ENCODE measurements at places on chromosomes 5 and 9.

DNA sequence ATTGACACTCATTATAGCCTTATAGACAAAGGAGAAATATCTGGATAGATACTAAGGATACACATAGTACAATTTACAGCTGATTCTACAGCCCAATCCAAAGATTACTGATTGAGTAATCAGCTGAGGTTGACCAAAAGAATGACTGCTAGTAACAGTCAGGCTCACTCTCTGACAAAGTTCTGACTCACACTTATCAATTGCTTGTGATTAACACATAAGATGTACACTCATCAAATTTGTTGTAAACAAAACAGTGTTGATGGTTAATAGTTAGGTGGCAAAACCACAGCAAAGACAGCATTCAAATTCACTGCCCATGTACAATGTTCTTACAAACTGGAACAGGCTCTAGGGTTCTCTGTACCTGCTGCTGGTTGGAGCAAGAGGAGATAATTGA, 422.7 kb downstream of the TLE1 start:
- no peak for DNase-seq

DNA sequence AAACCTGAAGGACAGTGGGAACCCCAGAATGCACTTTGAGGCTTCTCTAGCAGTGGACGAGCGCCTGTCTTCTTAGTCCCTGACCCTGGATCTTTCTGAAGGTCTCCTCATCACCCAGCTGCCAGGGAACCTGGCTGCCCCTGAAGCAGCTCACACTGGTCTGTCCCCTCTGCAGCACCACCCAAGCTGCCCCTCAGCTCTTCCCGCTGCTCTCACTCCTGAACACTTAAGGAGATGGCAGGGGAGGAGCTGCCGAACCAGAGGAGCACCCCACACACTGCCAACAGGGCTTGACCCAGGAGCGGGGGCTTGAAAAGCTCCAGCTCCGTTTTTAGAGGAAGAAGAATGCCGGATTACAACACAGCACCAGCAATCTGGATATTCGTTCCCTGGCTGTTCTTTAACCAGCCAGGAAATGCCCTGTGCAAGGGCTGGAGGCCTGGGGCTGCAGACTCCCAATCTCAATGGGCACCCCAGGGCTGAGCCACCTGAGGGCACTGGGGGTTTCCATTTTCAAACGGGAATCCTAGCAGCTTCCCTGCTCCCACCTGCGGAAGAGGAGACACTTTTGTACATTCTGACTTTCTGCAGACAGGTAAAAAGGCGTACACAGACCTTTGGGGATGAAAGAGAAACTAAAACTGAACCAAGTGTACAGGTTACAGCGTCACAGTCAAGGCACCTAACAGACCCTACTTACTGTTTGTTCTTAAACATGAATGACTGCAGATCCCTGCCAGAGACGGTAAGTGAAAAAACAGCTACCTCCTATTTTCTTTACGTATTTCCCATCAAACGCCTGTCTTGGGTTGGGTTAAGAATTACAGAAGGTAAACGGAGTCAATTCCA, 36.3 kb downstream of the GOLM1 start:
- DNase-seq: no peak

- no peak for DNase-seq
Measured at GRCh38 chr5:178182158-178182876, 4.9 kb downstream of the GMCL2 start.

GRCh38 chr5:55172937-55173686, at the start of gene CDC20B:
Gene CDC20B (minus strand): TSS chr5:55173177. CDS start chr5:55173000, 177 bp downstream.
- DNase-seq: peak; percentile 78

DNA sequence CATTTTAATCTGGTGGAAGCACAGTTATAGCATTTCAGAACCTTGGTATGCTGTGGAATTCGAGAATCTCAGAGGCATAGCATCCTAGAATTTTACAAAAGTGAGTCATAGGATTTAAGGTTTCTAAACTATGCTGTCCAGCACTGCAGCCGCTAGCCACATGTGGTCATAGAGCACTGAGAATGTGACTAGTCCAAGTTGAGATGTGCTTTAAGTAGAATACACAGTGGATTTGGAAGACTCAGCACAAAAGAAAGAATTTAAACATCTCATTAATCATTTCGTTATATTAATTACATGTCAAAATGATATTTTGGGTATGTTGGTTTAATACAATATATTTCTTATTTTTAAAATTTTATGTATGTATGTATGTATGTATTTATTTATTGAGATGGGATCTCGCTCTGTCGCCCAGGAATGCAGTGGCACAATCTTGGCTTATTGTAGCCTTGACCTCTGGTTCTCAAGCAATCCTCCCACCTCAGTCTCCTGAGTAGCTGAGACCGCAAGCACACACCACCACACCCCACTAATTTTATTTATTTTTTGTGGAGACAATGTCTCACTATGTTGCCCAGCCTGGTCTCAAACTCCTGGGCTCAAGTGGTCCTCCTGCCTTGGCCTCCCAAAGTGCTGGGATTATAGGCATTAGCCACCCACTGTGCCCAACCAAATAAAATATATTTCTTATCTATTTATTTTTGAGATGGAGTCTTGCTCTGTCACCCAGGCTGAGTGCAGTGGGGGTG, 20.4 kb upstream of the RPS14 start:
- DNase-seq: no peak

GRCh38 chr9:131334629-131335367, 45.3 kb downstream of the PLPP7 start:
- no peak for DNase-seq

GRCh38 chr5:141532726-141533125, 43.8 kb downstream of the PCDHGC5 start:
- no peak for DNase-seq

DNA sequence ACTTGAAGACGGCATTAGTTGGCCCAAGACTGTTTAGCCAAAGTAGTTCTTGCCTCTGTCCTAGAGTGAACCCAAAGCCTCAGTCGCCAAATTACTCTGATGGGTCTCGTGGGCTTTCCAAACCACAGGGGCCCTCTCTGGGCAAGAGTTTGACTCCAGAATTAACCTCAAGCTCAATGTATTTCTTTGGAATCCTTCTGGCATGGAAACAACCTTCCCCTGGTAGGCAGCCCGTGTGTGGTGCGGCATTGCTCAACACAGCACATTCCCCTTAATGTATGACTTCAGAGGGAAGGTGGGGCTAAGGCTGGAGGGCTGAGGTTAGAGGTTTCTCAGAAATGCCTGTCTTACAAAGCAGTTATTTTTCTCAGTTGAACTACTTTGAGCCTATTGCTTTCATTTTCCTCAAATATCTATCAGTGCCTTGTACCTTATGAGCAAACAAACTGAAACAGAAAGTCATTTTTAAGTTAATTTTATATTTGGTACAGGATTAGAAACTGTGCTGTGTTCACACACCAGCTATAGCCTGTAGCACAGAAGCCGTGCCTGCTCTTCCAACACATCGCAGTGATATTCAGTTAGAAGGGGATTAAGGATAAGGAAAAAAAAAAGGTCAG, 123.9 kb upstream of the HAPLN1 start:
- DNase-seq: peak; percentile 55

DNA sequence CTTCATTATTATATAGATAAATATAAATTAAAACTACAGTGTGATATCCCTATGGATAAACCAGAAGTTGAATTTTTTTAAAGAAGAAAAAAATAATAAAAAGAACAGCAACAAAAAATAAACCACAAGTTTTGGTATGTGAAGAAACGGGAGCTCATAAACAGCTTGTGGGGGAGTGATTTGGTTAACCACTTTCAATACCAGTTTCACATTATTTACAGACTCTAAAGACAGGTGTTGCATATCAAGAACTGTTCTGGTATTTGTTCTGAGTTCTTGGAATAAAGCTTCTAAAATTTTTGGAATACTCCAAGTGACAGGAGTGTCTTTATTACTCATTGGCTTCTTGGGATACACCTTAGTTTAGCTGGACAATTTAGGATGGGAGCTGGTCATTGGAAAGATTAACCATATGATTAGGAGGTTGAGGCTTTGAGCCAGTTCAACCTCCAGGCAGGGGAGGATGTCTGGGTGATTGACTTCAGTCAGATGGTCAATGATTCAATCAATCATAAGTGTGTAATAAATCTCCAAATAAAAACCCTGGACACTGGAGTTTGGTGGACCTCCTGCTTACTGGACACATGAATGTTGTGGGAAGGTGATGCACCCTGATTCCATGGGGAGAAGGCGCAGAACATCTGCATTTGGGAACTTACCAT, 2223.1 kb upstream of the C9orf72 start:
- no peak for DNase-seq

DNA sequence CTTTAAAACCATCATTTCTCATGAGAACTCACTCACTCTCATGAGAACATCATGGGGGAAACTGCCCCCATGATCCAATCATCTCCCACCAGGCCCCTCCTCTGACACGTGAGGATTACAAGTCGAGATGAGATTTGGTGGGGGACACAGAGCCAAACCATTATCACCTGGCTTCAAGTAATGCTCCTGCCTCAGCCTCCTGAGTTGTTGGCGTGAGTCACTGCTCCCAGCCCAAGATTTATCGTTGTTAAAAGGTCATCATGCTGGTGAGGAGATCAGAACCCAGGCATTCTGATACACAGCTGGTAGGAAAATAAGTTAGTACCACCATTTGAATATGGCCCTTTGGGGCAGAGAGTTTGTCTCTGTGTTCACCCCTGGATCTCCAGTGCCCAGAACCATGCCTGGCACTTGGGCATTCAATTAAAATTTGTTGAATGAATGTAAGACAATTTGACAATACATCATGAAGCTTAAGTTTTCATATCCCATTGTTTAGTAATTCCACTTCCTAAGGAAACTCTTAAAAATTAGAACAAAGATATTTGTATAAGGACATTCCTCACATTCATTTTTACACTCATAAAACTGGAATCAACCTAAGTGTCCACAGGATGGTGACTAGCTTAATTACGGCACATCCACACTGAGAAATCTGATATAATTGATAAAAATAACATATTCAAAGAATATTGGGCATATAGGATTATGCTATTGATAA, 58.0 kb upstream of the COL15A1 start:
- no peak for DNase-seq

GRCh38 chr9:69027355-69028097, 8.0 kb upstream of the FXN start:
- DNase-seq: peak; percentile 53

DNA sequence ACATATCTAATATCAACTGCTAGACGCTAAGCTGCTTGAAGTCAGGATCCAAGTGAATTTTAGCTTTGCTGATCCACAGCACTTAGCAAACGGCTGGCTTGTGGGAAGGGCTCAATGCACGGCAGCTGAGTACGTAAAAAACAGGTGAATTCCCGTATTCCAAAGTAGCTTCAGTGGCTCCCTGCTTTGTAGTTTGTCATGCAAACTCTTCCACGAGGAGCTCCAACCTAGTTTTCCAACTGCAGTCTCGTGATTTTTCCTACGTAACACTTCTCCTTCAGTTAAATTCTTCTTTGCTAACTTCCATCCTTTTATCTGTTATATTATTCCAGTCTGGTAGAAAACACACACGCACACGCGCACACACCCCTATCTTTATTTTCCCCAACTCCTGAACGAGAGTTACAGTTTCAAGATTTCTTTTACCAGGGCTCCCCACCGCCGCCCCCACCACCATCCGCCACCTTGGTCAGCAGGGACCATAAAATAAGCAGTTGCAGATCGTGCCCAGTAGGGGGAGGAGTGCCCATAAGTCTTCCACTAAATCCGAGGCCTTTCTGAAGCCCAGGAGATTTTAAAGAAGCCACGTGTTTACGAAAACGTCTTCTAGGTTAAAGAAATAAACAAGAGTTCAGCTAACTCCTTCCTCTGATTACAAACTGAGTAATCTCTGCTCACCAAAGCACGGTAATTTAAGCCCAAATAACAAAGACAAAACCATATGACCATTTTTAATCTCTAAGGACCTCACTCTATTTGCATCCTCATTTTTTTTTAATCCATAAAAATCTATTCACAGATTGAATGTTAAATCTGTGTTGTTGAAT, 34.8 kb upstream of the TRIO start:
- peak; percentile 47 for DNase-seq

- no peak for DNase-seq
Measured at GRCh38 chr9:129432297-129433154, 188.4 kb downstream of the C9orf50 start.

DNA sequence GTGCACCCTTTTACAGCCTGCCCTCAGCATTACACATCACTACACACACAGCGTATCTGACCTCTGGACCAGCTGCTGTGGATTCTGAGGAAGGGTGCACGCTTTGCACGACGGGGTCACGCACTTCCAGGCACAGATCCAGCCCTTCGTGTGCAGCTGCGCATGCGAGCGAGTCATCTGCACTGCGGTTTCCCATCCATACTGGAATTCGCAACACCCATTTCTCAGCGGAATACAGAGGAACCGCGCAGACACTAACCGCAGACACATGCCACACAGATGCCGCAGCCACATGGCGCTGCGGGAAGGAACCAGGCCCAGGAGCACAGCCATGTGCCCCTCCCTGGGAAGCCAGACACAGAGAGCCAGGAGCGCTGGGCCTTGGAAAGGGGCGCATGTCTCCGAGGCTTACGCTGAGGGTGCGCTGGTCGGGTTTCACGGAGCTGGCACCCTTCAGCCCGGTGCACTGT, 43.5 kb downstream of the PNPLA7 start:
- DNase-seq: no peak

DNA sequence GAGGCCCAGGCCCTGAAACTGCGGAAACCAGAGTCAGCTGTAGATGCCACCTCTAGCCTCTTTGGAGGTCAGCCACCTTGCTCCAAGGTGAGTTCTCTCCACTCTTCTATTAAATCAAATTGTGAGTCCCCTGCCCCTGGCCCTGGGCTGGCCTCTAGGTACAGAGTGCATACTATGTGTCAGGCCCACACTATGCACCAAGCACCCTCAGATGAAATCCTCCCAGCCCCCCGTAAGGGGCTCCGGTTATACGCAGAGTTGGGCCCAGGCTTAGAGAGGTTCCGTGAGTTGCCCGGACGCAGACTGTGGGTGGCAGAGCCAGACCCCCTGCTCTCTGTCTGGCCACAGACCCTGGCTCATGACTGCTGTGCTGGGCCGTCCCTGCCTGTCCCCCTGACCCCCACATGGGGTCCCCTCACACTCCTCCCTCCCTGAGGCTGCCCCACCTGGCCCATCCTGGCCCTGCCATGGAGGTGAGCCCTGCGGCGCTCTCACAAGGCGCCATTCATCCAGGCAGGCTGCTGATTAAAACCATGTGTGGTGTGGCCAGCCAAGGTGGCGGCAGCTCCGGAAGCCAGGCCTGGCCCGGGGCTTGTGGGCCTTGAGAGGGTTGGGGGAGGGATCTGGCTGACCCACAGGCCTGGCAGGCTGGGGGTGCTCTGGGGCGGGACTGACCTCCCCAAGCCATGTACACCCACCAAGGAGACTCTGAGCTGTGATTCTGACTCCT, 65.5 kb upstream of the SYNPO start:
- DNase-seq: no peak

- no peak for DNase-seq
Measured at GRCh38 chr5:60163762-60164161, 270.2 kb upstream of the PDE4D start.

GRCh38 chr5:55438998-55439397, 95.8 kb downstream of the PLPP1 start:
- DNase-seq: no peak

Data from activated naive CD4-positive, alpha-beta T cell treated with anti-CD3 and anti-CD28 coated beads, Interleukin-2, amount 10 ng/mL, durations not matched to agents 7 days and 5 days (primary cell).